ENCODE measurements at places on chromosomes 1 and 21. TPM values are rescaled to one million over a fixed set of nuclear protein-coding genes. Genes with fewer than 3 reads are reported as not detected.
A peak's percentile ranks its signal among the peaks of the same experiment; 100 is the strongest.

- no peak for DNase-seq
These were observed 8.8 kb downstream of the KAZN start for GRCh38 chr1:14607295-14607694.

DNA sequence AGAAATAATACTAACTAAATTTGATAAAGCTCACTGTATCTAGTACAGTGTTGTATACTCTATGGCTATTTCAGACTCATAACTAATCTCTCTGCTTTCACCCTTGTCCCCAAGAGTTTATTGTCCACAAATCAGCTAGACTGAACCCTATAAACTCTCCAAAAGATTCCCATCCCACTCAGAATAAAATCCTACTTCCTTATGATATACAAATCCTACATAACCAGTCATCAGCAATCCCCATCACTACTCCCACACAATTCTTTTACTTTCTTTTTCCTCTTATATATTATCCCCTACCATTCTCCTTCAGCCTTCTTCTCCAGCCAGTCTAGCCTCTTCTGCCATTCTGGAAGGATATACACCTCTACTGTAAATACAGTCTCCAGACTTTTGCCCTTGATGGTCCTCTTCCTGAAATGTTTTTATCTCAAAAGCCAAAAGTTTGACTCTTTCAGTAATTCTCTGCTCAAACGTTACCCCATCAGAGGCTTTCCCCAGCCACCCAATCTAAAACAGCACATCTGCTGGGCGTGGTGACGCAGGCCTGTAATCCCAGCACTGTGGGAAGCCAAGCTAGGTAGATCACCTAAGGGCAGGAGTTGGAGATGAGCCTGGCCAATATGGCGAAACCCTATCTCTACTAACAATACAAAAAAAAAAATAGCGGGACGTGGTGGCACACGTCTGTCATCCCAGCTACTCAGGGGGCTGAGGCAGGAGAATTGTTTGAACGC lies 41.6 kb downstream of the ABL2 start:
- DNase-seq, result no peak

The MYOG gene
- not detected for total RNA-seq

The DNASE2B gene
- not detected for total RNA-seq

DNA sequence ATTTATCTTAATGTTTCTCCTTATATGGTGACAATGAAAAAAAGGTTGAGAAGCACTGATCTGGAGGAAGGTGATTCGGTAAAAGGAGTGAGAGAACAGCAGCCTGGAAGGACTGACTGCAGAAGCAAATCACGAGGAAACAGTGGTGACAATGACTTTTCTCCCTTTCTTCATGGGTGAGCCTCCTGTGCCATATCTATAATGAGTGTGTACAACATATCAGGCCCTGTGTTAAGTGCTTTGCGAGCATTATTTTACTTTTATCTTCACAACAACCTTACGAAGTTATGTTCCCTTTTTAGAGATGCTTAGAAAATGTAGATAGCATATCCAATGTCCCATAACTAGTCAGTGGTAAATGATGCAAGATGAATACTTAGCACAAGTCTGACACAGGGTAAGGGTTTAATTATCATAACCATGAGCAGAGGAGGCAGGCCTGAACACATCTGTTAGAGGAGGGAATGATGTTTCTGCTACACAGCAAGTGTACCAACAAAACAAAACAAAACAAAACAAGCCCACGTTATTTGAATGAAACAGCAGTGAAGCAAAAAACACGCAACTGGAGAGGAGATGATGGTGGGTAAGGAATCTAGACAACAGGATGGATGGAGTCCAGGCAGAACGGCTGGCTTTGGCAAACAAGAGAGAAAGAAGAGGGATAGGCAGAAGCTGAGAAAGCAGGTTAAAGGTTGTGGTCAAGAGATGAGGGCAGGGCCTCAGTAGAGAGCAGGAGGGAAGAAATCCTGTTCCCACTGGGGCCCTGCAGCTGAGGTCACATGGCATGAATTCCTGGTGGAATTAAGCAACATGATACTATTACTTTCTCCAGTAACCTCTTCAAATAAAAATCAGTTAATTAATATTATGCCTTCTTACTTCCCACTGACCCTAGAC lies 29.6 kb downstream of the GNG12 start:
- DNase-seq, result no peak

- DNase-seq, result peak; percentile 87
These were observed 24.3 kb upstream of the PLCH2 start for GRCh38 chr1:2451741-2452140.

DNA sequence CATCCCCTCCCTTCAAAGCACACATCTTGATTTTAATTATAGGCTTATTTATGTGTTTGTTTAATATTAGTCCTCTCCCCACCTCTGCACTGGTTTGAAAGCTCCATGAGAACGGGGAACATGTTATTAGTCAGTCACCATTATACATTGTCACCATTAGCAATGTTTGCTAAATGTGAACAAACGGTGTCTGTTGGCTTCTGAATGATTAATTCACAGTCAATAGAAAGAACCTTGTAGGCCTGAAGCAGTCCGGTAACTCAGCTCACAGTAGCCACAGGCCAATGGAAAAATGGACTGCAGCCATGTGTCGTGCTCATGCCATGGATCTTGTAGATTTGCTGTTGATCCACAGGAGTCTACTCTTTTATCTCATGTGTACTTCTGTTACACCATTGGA lies 49.7 kb upstream of the NHLH2 start:
- DNase-seq, result no peak

DNA sequence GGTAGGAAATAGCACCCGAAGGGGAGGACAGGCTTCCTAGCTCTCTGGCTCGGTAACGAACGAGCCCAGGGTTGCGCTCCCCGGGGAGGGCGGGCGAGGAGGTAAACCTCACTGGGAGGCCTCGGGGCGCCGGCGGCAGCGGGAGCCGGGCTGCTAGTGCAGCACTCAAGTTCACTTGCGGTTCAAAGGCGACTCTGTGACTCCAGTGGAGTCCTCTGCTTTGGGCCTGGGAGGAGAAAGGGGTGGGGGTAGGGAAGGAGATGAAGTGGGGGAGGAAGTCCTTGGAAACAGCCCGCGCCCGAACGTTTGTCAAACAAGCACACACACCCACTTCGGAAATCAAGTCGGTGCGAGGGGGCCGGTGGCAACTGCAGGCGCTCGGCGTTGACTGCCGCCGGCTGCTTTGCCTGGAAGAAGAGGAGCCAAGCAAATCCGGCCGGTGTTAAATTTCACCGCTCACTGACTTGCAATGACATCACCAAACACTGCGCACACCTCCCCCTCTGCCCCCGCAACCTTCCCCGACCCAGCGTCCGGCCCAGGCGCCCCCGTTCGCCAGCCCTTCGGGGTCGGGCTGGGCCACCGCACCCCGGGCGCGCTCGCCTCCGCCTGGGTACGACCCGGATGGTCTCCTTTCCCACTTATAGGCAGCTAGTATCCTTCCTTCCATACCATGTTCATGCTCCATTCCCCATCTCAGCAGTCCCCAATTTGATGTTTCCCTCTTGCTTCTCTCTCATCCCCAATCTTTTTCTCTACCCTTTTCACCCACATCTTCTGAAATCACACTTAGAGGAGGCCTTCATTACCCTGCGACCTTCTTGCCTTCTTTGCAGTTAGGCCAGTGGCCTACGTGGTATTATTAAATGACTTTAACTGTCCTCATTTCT lies at the start of gene COL24A1:
Gene COL24A1, minus strand, starts transcription at position 207 of the 890 bp plus-strand sequence. CDS start 376 bp downstream, outside the sequence.
- DNase-seq, result peak; percentile 82

DNA sequence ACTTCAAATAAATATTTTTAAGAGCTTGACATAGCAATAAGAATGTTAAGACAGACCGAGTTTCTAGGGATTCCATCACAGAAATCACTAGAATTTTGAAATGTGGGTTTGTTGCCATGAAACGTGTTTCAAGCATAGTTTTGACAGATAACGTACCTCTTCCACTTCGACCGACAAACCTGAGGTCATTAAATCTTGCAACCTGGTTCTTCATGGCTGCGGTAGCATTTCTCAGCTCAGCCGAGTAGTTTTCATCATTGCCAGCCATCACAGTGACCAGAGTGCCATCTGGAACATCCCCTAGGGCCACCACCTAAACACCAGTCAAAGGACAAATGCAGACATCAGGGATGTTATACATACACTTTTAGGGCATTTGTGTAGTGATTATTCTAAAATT lies 168.7 kb downstream of the RUNX1 start:
- DNase-seq, result no peak

DNA sequence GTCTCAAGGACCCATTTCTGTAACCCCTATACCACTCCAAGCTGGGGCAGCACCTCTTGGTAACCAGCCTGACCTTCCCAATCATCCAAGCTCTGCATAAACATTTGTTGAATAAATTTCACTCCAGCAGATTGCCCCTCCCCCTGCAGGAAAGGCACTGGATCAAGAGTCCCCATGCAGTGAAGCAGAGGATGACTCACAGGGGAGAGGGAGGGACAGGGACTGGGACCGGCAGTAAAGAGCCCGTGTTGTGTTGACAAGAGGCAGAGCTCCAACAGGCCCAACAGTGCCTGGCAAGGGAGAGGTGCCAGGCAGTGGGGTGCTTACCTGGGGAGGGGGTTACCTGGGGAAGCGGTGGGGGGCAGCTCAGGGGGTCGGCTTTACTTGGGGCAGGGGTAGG lies 32.3 kb downstream of the SLC9A1 start:
- peak; percentile 69 for DNase-seq

The C2CD4D gene
- not detected for total RNA-seq

GRCh38 chr1:95935719-95936118 lies 701.7 kb downstream of the RWDD3 start:
- DNase-seq, result no peak

GRCh38 chr1:80375662-80376061 lies 1369.1 kb upstream of the ADGRL4 start:
- peak; percentile 75 for DNase-seq

DNA sequence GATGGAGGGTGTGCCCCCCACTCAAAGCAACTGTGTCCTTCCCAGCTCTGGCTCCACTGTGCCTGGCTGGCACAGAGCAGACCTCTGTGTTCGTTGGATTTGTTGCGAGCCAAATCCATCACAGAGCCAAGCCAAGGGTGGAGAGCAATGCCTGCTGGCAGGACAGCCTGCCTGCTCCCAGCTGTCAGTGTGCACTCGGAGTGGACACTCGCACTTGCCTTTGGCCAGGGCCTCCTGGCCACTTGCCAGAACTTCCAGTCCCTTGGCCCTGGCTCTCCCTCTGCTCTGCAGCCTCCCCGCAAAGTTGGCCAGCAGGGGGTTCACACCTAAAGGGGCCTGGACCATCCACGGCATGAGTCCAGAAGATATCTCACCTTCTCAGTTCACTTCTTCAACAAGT lies 16.4 kb downstream of the HEYL start:
- no peak for DNase-seq

The HES3 gene
- total RNA-seq, result not detected

The KCNJ15 gene
- total RNA-seq, result 1.5 TPM

DNA sequence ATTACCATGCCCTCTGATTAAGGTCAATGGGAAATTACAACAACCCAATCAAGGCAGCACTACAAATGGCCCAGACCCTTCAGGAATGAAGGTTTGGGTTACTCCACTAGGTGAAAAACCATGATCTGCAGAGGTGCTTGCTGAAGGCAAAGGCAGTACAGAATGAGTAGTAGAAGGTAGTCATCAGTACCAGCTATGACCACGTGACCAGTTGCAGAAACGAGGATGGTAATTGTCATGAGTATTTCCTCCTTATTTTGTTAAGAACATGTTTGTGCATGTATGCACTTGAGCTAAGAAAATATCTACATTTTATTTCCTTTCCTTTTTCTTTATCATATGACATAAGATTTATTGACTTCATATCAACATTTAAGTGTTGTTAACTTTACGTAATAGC lies 607.1 kb downstream of the KCNT2 start:
- DNase-seq, result no peak

DNA sequence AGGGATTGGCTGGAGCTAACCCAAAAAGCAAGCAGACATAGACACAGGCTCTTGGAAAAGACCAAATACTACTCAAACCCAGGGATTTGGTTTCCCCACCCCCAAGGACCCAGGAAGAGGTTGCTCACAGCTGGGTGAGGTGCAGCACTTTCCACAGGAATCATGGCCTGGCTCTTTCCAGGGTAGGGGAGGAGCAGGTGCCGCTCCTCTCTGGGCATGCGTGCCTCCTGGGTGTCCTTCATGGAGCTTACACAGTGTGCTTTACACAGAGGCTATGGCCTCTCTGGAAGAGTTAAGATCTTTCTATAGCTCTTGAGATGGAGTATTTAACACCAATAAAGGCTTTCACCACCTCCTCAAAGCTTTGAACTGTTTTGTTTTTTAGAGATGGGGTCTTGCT lies 88.3 kb downstream of the CD58 start:
- DNase-seq, result no peak

The RIPK4 gene
- total RNA-seq, result under 0.01 TPM

The FAM131C gene
- total RNA-seq, result 0.50 TPM

DNA sequence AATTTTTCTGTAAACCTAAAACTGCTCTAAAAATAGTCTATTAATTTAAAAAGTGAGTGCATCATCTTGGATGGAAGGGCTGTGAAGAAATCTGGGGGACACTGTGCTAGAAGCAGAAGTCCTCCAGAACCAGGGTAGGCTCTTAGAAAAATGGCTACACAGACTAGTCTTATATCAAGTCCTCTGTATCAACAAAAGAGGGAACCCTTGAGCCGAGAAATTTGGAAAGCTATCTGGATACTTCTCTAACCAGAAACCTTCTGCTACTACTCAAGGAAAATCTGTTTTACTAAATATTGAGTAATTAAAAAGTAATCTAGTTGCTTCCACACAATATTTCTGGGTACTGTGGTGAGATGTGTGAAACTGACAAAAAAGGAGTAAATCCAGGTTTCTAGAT lies 92.1 kb downstream of the WDR3 start:
- DNase-seq, result no peak

- DNase-seq, result peak; percentile 72
These were observed 12.5 kb downstream of the CSDE1 start for GRCh38 chr1:114745291-114745690.

The FAM43B gene
- total RNA-seq, result under 0.01 TPM

The SPRR2D gene
- not detected for total RNA-seq

- no peak for DNase-seq
These were observed 85.4 kb upstream of the KAZN start for GRCh38 chr1:14513111-14513510.

DNA sequence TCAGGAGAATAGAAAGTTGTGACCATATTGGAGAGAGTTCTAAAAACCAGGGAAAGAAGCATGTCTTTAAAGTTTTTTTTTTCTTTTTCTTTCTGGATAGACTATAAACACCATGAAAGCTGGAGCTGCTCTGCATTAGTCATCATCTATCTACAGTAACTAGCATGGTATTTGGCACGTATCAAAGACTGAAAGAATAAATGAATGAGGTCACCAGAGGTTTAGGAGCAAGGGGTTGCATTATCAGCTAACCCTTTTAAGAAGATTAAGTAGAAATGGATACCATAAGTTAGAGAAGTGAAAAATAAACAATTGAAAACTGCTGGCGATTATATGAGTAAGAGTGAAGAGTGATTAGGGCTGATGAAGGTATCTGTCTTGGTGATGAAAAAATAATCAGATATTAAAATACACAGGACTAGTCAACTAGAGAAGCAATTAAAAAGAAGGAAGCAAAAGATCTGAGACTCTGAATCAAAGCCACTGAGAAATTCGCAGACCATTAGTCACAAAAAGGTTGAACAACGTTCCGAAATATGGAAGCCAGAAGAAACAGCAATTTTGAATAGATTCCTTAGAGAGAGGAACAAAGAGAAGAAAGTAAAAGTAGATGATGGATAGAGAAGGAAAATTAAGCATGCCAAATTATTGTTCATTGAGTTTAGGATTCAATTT lies 536.4 kb downstream of the DPYD start:
- DNase-seq, result peak; percentile 99
